CD4-positive, alpha-beta T cell treated with Interleukin-10 for 1 hour (primary cell): ENCODE measurements at places on chromosomes 5 and 9.

DNA sequence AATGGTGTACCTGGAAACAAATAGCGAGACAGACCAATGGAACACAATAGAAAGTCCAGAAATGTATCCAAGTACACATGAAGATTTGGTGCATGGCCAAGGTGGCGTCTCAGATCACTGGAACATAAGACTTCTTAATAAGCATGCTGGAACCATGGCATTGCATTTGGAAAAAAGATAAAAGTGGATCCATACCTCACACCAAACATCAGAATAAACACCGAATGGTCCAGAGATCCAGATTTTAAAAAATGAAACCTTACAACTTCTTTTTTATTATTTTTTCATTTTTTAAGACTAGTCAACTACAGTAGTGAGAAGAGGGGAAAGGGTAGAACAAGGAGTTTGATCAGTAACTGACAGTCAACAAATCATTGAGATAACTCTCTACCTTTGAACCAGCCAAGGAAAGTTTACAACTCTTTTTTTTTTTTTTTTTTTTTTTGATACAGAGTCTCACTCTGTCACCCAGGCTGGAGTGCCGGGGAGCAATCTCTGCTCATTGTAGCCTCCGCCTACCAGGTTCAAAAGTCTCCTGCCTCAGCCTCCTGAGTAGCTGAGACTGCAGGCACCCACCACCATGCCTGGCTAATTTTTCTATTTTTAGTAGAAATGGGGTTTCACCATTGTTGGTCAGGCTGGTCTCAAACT lies 8.8 kb upstream of the DUSP1 start:
- no peak for DNase-seq

- DNase-seq: peak; percentile 63
Measured at GRCh38 chr5:168851902-168852321, 272.7 kb upstream of the PANK3 start.

GRCh38 chr5:16595881-16596580 lies 20.8 kb downstream of the RETREG1 start:
- no peak for DNase-seq

DNA sequence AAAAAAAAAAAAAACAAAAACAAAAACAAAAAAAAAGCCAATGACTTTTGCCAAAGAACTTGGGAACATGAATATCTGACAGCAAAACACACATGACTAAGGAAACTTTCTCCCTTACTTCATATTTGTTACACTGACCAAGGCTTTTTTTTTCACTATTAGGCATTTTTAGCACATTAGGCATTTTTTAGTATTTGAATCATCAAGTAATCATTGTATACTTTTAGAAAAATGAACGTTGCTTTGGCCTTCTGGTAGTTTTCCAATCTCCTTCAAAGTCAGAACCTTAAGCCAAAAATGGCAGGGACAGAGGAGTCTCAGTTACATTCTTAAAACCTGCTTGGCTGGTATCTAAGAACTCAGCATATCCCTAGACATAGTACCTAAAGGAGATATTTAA lies 19.3 kb downstream of the NREP start:
- DNase-seq: no peak

DNA sequence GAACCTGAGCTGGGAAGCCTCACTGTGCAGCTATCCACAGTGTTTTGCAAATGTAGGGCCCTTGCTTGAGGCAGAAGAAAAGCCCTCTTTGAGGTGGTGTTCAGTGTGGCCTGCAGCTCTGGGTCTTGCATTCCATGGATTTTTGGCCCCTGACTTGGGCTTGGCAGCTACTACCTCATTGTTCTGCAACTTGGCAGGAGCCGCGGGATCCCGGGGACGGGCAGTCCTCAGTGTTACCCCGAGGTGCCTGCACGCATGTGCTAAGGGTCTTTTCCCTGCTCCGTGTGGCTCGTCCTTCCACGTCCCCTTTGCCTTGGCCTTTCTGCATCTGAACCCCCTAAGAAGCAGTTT lies 39.8 kb downstream of the NEK6 start:
- no peak for DNase-seq

DNA sequence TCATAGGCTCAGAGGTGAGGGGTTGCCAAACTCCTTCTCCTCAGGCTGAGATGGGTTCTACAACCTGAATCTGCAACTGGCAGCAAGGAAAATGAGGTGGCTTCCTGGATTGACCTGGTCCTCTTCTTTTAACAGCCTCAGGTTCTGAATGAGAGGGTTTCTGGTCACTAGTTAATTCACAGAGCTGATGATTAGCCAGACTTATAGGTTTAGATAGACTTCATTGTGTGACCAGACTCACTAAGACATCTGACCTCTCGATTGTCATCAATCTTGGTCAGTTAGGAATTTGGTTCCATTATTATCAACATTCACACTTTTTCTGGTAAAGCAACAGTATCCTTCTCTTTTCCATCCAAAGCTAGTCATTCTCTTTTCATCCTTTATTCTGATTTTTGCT lies 257.9 kb downstream of the PAPPA start:
- no peak for DNase-seq

- peak; percentile 16 for DNase-seq
Measured at GRCh38 chr5:78509884-78510769, 138.4 kb downstream of the LHFPL2 start.

- no peak for DNase-seq
Measured at GRCh38 chr9:131800843-131801242, 61.0 kb upstream of the RAPGEF1 start.

DNA sequence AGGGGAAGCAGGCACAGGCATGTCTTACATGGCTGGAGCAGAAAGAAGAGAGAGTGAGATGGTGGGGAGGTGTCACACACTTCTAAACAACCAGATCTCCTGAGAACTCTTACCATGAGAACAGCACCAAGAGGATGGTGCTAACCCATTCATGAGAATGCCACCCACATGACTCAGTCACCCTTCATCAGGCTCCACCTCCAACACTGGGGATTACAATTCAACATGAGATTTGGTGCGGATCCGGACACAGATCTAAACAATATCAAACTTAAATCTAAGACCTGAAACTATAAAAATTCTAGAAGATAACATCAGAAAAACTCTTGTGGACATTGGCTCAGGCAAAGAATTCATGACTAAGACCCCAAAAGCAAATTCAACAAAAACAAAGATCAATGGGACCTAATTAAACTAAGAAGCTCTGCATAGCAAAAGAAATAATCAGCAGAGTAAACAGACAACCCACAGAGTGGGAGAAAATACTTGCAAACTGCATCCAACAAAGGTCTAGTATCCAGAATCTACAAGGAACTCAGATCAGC lies 65.4 kb downstream of the SPATA31C2 start:
- DNase-seq: no peak

GRCh38 chr9:90141723-90142122 lies 500.9 kb downstream of the DIRAS2 start:
- peak; percentile 25 for DNase-seq

DNA sequence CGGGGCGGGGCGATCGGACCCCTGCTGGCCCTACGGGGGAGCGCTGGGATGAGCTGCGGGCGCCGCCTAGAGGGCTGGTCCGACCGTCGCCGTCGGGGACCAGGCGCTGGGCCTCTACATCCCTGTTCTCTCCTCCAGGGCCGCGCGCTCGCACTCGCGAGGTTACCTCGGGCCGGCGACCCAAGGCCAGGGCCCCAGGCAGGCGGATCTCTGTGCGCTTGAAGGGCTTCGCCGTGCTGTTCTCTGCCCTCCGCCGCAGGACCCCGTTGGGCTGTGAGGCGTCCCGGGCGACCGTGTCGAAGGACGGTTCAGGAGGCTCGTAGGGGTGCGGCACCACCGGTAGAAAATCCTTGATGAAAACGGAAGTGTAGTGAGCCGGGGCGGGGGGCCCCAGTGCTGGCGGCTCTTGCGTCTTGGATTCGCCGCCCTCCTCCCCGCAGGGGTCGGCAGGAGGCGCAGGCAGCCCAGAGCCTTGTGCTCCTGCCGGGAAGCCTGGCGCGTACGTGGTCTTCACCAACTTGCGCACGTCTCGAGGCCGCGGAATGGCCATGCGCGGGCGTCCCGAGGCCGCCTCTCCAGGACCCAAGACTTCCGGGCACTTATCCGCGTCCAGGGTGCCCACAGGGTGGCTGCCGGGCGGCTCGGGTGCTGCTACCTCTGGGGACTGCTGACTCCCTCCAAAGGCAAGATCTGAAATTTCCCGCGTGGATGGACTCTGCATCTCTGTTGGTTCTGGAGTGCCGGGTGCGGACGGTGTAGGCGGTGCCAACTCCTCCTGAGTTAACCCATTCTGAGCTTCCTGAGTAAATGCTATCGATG lies 2.0 kb downstream of the PROB1 start:
- peak; percentile 84 for DNase-seq

DNA sequence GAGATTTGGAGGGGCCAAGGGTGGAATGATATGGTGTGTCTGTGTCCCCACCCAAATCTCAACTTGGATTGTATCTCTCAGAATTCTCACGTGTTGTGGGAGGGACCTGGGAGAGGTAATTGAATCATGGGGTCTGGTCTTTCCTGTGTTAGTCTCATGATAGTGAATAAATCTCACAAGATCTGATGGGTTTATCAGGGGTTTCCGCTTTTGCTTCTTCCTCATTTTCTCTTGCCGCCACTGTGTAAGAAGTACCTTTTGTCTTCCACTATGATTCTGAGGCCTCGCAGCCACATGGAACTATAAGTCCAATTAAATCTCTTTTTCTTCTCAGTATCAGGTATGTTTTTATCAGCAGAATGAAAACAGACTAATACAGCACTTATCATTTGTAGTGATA lies 29.5 kb upstream of the SPIN1 start:
- DNase-seq: no peak

DNA sequence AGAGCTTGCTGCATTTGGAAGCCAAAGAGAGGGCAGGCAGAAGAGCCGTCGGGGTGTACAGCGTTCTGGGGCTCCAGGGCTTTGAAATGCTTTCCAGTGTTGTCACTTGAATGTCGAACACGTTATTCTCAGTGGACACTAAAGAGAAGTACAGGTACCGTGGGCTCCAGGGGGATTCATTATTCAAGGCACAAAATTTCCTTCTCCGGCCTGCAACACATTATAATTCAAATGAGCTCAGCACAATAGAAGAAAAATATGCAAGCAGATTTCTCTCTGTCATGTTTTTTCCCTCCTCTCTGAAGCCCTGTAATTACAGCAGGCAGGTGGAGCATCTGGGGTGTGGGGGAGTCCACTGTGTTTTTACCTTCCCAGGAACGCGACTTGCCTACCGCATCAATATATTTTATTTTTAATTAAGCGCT lies 293.1 kb downstream of the ZSWIM6 start:
- no peak for DNase-seq

GRCh38 chr5:134494780-134495179 lies 30.7 kb upstream of the JADE2 start:
- DNase-seq: no peak

GRCh38 chr5:178786859-178787499 lies 56.5 kb upstream of the ZNF354A start:
- DNase-seq: no peak

DNA sequence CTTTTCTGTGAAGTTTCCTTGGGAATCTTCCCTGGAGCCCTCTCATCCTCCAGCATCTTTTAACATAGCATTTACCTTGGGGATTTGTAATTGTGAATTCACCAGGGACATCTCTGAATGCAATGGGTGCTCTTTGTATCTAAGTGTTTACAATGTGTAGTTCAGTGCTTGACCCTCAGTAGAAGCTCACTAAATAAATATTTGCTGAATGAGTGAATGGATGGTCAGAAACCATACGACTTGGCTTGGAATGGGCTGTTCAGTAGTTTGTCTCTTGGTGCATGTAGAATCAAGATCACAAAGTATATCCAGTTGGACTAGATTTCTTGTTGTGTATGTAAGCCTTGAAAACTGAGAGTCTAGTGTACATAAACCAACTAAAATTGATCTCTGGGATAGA lies 81.8 kb upstream of the MEF2C start:
- DNase-seq: no peak

DNA sequence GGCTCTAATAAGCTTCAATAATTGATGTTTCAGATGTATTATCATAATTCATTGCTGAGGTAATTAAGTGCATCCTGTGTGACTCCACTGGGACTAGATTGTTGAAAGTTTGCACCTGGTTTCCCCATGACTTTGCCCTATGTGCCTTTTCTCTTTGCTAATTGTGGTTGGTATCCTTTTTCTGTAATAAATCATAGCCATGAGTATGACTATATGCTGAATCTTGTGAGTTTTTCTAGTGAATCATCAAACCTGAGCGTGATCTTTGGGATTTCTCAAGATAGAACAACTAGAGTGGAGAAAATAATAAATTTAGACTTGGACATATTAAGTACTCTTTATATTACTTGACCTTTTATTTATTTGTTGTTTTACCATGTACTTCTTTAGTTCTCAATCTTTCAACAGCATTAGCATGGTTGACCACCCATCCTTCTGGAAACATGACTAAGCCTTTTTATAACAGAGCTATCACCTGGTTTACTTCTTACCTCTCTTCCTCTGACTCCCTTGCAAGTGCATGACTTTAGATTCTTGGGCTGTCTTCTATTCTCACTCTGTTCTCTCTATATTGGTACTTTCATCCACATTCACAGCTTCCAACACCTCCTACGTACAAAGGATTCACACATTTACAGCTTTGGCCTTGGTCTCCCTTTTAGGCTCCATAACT lies 239.6 kb upstream of the TAS2R1 start:
- no peak for DNase-seq

- DNase-seq: no peak
Measured at GRCh38 chr9:134666831-134667230, 25.2 kb downstream of the COL5A1 start.

DNA sequence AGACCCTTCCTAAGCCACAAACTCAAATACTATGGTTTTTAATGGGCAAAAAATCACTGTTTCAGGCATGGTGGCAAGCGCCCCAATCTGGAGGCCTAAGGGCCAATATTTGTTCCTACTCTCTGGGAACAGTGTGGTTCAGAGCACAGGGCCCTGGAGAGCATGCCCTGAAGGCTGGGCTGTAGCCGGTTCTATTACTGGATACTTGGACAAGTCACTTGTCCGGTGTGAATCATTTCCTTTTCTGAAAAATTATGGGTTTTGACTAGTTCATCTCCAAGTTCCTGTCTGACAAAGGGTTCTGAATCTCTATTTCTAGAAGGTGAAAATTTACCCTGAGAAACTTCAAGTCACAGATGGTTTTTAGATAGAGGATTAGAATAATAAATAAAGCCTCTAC lies 75.0 kb downstream of the OTULIN start:
- no peak for DNase-seq

DNA sequence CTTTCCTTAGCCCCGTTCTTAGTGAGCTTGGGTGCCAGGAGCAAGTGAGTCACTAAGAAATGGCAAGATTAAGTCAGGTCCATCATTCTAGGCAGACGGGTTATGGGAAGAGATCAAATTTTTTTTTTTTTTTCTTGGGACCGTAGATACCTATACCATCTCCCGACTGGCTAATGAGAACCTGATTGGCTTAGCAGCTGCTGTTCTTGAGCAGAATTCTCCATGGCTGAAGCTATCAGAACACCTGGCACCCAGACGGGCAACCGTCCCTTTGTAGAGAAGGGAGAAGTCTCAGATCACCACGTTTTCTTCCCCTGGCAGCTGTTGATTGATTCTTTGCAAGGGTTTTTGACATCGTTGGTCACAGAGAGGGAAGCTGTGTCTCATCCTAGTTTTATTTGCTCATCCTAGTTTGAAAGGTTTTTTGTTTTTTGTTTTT lies 78.6 kb downstream of the AOPEP start:
- no peak for DNase-seq
